Progenitor cell of endocrine pancreas (in vitro differentiated cells): ENCODE measurements at places on chromosomes 4 and X.
A peak's percentile ranks its signal among the peaks of the same experiment; 100 is the strongest.

DNA sequence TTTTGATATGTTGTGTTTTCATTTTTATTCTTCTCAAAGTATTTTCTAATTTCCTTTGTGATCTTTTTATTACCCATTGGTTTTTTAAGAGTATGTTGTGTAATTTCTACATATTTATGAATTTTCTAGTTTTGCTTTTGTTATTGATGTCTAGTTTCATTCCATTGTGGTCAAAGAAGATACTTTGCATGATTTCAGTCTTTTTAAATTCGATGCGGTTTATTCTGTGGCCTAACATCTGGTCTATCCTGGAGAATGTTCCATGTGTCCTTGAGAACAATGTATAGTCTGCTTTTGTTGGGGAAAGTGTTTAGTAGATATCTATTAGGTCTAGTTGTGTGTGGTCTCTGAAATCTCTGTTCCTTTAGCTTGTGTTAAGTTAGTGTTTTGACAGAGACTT lies 46.2 kb downstream of the PPEF1 start:
- peaks cover 6% of the 10 kb centered on the region for H3K36me3 ChIP-seq
- H3K27ac ChIP-seq: no peak overlapping the region
- no peaks in the 10 kb centered on the region for H3K27me3 ChIP-seq
- no peak for DNase-seq

- peaks cover 7% of the 10 kb centered on the region for H3K4me1 ChIP-seq
- no peak for DNase-seq
- no peak overlapping the region for H3K4me3 ChIP-seq
- H3K36me3 ChIP-seq: peaks cover 28% of the 10 kb centered on the region
- no peaks in the 10 kb centered on the region for H3K27me3 ChIP-seq
Measured at GRCh38 chr4:77062856-77063255, 12.9 kb downstream of the CCNI start.

- no peak for DNase-seq
- peaks cover 13% of the 10 kb centered on the region for H3K4me1 ChIP-seq
- H3K27ac ChIP-seq: no peak overlapping the region
- no peaks in the 10 kb centered on the region for H3K36me3 ChIP-seq
- no peaks in the 10 kb centered on the region for H3K27me3 ChIP-seq
Measured at GRCh38 chr4:72893354-72894066, 176.0 kb downstream of the COX18 start.

DNA sequence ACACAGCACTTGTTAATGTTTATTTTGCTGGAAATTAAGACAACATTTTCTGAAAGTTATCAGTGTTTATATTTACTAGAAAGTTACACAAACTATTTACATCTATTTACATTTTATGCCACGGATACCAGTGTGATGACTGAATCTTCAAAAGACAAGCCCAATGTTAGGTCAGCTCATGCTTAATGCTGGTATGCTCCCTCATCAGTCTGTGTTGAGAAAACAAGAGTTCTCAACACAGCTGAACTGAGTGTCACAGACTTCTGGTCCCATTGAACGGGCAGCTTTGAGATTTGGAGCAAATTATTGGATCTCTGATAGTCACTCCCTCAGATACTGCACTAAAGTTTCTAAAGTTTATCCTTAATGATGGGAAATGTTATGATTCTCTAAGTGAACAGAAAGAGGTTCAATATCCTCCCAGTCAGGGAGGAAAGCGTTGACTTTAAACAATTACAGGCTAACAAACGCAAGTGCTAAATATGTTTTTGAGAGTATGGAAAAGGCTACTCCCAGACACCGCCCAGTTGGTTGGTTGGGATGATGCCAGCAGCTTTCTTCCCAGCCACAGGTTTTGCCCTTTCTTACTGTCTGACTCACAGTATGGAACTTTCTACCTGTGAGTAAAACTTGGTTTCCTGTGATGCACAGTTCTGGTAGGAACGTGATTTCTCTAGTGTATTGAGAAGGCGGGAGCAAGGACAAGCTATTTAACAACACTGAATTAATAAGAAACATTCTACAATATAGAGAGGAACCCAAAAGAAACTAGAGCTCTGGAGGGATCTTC lies 1293.6 kb upstream of the TENM3 start:
- H3K27me3 ChIP-seq: no peaks in the 10 kb centered on the region
- H3K4me1 ChIP-seq: no peaks in the 10 kb centered on the region
- no peaks in the 10 kb centered on the region for H3K36me3 ChIP-seq
- no peak overlapping the region for H3K27ac ChIP-seq
- no peak for DNase-seq
- H3K4me3 ChIP-seq: no peak overlapping the region

GRCh38 chr4:143489106-143489505 lies 24.4 kb upstream of the SMARCA5 start:
- peaks cover 5% of the 10 kb centered on the region for H3K27me3 ChIP-seq
- H3K36me3 ChIP-seq: no peaks in the 10 kb centered on the region

DNA sequence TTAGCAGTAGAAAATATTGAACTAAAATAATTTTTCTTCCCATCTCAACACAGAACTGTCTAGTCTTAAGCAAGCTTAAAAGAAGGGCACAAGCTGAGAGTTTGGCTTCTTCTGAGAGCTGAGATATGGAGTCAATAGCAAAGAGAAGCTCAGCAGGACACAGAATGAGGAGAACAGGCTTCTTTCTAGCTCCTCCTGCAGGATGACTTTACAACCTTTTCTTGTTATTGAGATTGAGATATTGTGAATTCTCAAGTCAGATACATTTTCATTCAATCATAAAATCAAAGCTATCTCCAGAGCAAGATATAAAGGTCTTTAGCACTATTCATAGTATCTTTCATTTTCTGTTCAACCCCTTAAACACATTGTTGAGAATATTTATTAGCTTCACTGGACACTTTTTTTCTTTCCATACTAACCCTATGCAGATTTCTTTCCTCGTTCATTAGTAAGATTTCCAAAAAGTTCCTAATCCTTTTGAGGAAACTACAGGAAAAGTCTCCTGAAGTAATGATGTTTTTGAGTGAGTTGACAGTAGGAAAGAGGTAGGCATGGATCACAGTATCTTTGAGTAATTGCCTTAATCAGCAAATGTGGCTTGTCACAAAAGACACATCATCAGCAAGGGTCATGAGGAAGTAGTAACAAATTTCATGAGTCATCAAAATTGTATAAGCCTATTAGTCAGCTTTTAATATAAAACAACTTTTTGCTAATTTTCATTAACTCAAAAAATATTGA lies 17.8 kb upstream of the CXCL3 start:
- H3K4me3 ChIP-seq: no peak overlapping the region
- H3K36me3 ChIP-seq: no peaks in the 10 kb centered on the region
- DNase-seq: no peak
- peaks cover 6% of the 10 kb centered on the region for H3K4me1 ChIP-seq
- H3K27me3 ChIP-seq: peaks cover 3% of the 10 kb centered on the region
- no peak overlapping the region for H3K27ac ChIP-seq

- H3K27me3 ChIP-seq: no peaks in the 10 kb centered on the region
- no peak for DNase-seq
- no peak overlapping the region for H3K4me3 ChIP-seq
- H3K27ac ChIP-seq: no peak overlapping the region
Measured at GRCh38 chr4:7850489-7850888, 89.2 kb downstream of the AFAP1 start.

DNA sequence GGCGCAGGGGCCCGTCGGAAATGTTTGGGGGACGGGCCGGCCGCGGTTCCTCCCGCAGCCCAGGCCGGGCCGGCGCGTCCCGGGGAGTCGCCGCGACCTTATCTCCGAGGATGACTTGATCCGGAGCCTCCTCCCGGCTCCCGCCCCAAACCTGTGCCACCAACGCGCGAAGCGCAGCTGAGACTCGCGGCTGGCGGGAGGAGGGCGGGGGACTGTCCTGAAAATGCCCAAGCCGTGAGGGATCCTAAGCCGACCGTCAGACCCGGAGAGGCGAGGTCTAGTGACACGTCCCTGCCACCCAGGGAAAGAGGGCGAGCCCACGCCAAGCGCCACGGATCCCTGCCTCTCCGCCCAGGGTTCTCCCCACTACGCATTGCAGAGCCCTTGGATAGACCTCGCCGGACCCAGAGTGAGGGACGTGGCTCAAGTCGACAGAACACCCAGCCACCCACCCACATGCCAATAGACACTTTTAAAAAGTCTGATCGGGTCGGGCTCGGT lies 26.9 kb downstream of the UTP14A start:
- peaks cover 29% of the 10 kb centered on the region for H3K27me3 ChIP-seq
- H3K27ac ChIP-seq: no peak overlapping the region
- DNase-seq: no peak
- H3K4me3 ChIP-seq: peak overlapping the region; percentile 59
- H3K4me1 ChIP-seq: peaks cover 6% of the 10 kb centered on the region

DNA sequence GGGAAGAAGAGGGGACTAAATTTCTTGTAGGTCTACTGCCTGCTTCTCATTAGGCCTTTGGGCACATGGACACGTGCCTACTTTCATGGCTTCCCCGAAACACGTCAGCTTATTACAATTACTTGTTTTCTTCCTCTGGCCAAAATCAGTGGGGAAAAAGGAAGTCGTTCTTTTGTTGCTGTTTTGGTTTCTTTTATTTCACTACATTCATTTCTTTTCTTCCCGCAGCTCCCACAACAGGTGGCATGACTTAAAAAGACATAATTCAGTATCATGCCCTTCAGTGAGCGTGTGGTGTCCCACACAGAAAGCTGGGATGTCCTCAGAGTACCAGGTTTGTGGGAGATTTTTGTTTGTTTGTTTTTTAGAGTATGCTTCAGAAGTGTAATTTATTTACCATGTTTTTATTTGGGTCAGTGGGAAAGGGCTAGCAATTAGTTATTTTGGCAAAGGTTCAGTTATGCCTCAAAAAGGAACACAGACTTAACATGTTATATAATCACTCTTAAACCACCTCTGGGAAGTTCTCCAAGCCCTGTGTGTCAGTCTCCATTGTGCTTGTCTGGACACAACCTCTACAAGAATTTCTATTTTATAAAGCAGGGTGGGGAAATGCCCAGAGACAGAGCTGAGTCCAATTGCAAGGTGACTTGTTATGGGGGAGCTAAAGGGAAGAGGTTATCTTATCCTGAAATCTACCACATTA lies 44.2 kb upstream of the SPRY1 start:
- no peaks in the 10 kb centered on the region for H3K36me3 ChIP-seq
- no peak overlapping the region for H3K27ac ChIP-seq
- H3K4me3 ChIP-seq: no peak overlapping the region

- H3K4me3 ChIP-seq: no peak overlapping the region
- DNase-seq: no peak
- no peaks in the 10 kb centered on the region for H3K36me3 ChIP-seq
- H3K27ac ChIP-seq: no peak overlapping the region
- no peaks in the 10 kb centered on the region for H3K27me3 ChIP-seq
- H3K4me1 ChIP-seq: peaks cover 5% of the 10 kb centered on the region
Measured at GRCh38 chr4:60805500-60806313, 394.4 kb upstream of the ADGRL3 start.

DNA sequence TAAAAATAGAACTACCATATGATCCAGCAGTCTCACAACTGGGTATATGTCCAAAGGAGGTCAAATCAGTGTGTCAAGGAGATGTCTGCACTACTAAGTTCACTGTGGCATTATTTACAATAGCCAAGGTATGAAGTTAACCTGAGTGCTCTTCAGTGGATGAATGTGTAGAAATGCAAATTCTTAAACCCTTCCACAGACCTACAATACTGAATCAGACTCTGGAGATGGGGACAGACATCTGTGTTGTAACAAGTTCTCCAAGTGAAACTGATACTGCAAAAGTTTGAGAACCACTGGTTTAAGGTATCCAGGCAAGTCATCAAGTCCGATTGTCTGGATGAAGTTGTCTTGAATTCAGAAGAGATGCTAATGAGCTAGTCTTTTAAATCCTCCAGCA lies 38.5 kb downstream of the SMAD1 start:
- H3K4me3 ChIP-seq: no peak overlapping the region
- DNase-seq: no peak
- no peaks in the 10 kb centered on the region for H3K27me3 ChIP-seq
- H3K27ac ChIP-seq: no peak overlapping the region
- peaks cover 12% of the 10 kb centered on the region for H3K36me3 ChIP-seq

GRCh38 chr4:126604268-126604867 lies 1028.4 kb upstream of the INTU start:
- no peak overlapping the region for H3K4me3 ChIP-seq
- no peak overlapping the region for H3K27ac ChIP-seq
- no peaks in the 10 kb centered on the region for H3K4me1 ChIP-seq
- no peaks in the 10 kb centered on the region for H3K36me3 ChIP-seq
- no peaks in the 10 kb centered on the region for H3K27me3 ChIP-seq
- no peak for DNase-seq

DNA sequence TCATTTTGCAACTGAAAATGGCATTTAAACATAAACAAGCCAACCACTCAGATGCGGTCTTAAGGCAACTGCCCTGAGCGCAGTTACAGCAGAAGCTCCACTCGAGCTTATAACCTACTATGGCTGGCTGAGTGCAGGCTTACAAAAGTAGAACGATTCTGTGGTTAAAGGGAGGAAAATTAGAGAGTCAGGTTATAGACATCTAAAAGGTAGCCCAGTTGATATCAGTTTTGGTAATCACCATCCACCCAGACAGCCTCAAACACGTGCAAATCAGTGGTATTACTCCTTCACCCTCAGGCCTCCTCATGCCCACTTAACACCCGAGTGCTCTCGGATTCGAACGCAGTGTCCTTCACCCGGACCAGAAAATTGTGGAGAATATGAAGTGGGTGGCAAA lies 3.1 kb downstream of the LEF1 start:
- H3K4me3 ChIP-seq: no peak overlapping the region
- H3K4me1 ChIP-seq: peaks cover 11% of the 10 kb centered on the region
- peaks cover 88% of the 10 kb centered on the region for H3K27me3 ChIP-seq
- H3K36me3 ChIP-seq: no peaks in the 10 kb centered on the region
- no peak for DNase-seq

- DNase-seq: no peak
- H3K4me3 ChIP-seq: no peak overlapping the region
- no peak overlapping the region for H3K27ac ChIP-seq
Measured at GRCh38 chrX:15344106-15344505, 8.8 kb upstream of the PIGA start.

GRCh38 chr4:170005472-170005871 lies 20.7 kb downstream of the MFAP3L start:
- no peak for DNase-seq
- H3K27ac ChIP-seq: no peak overlapping the region
- no peak overlapping the region for H3K4me3 ChIP-seq
- peaks cover 1% of the 10 kb centered on the region for H3K36me3 ChIP-seq
- no peaks in the 10 kb centered on the region for H3K27me3 ChIP-seq

- no peak for DNase-seq
- H3K4me1 ChIP-seq: peaks cover 3% of the 10 kb centered on the region
- H3K4me3 ChIP-seq: no peak overlapping the region
- no peaks in the 10 kb centered on the region for H3K27me3 ChIP-seq
- H3K27ac ChIP-seq: no peak overlapping the region
- no peaks in the 10 kb centered on the region for H3K36me3 ChIP-seq
Measured at GRCh38 chr4:154578919-154579318, 11.6 kb downstream of the FGA start.

DNA sequence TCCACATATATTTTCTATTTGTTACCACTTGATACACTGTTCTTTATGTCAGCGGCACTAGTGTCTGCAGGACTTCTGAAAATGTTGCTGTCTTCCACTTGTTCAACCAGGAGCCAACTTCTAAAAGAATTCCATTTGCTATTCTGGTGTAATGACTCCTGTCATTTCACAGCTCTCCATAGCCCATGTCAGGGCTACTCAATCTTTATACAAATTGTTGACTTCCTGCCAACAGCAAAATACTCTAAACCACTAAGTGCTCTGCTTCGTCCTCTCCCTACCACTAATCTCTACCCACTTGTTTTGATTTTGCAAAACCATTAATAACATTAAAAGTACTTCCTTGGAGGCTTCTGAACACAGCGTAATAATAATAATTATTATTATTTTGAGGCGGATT lies 7.2 kb downstream of the CTSO start:
- no peaks in the 10 kb centered on the region for H3K36me3 ChIP-seq
- no peak for DNase-seq
- H3K27ac ChIP-seq: no peak overlapping the region
- H3K27me3 ChIP-seq: no peaks in the 10 kb centered on the region
- no peak overlapping the region for H3K4me3 ChIP-seq
